ENCODE measurements at places on chromosomes 2 and 18.

DNA sequence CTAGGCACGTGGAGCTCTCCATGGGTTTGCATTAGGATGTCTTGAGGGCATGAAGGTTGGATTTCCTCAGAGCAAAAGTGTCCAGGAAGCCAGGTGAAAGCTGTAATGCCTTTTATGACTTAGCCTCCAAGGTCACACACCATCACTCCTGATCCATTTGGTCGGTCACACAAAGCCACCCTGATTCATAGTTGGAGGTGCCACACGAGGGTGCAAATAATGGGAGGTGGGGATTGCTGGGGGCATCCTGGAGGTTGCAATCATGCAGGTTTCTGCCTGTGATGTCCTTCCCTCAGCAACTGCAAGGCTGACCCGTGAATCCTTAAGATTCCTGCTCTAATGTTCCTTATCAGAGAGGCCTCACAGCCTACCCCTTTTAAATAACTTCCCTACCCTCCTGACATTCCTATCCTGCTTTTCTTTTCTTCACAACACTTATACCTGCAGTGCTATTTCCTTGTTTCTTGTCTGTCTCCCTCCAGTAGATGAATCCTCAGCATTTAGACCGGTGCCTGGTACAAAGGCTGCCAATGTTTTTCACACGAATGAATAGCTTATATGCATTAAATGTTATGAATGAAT lies 97.1 kb downstream of the LIPG start:
- DNase-seq, result no peak

- DNase-seq, result peak; percentile 52
These were observed 22.8 kb downstream of the TTLL4 start for GRCh38 chr2:218733171-218734021.

DNA sequence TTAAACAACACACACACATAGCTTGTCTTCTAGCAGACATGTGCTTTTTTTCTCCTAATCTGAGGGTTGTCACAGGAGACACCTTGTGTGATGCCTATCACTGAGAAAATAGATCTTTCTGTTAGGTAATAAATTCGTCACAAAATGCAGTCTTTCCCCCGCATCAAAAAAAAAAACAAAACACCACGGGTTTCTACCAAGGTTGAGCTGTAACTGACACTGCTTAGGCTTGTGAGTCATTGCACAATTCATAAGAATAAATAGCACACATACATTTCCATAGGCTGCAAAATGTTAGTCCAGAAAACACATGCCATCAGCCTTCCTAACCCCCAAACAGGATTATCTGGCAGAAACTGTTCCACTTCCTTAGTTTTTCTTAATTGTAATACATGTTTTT lies 6.5 kb downstream of the TMEM163 start:
- DNase-seq, result no peak

GRCh38 chr2:241978670-241979069 lies 109.1 kb downstream of the RTP5 start:
- DNase-seq, result no peak

DNA sequence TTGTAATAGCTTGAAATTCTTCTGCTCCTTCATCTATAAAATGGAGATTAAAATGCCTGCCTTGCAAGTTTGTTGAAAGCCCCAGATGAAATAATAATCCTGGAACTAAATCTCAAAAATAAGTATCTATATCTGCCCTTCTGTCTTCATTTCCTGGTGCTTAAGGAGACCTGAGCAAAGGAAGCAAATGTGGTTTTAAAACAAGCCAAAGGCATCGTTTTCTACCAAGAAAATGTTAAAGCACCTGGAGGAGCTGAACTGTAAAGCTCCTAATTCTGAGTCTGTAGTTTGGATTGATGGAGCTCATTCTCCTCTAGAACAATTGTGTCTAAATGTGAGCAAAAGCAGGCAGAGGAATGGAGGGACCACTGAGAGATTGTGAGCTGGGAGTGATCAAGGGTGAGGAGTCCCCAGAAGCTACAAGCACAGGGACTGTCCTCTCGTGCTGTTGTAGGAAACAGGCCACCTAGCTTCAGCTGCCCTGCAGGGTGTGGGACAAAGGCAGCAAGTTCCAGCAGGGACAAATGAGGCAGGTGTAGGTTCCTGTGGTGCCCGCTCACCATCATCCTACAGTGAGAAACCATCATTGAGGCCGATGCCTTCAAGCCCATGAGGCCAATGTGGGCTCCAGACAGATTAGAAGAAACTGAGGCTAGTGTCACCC lies 420.7 kb upstream of the TRIB2 start:
- DNase-seq, result no peak

- DNase-seq, result no peak
These were observed 5.5 kb downstream of the MEX3C start for GRCh38 chr18:51192026-51192425.

- peak; percentile 26 for DNase-seq
These were observed 107.3 kb upstream of the ZFP36L2 start for GRCh38 chr2:43333656-43334144.

- no peak for DNase-seq
These were observed 762.3 kb downstream of the DCDC2C start for GRCh38 chr2:4465671-4466070.

DNA sequence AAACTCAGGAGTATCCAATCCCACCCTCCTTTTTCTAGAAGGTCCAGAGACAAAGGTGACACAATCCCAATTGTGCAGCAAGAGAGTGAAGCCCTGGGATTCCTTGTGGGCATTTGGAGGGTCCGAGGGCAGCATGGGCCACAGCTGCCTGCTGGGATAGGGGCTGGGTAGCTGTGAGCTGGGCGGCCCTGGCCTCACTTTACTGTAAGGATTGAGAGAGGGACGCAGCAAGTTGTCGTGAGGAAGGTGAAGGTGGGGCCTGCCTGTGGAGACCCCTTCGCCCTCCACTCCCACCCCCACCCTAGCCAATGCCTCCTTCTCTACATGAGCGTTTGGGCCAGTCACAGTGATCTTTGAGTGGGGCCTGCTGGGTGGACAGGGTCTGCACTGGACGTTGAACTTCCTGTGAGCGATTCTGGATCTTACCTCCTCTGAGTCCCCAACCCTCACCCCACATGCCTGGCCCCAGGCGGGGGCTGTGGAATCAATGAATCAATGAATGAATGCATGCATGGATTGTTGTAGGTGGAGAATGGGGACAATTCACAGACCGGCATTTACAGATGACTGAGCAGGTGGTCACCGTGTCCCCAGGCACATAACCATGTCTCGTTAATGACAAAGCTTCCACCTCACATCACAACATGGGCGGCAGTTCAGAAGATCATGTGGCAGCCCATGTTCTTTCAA lies 107.2 kb downstream of the INHBB start:
- no peak for DNase-seq

- no peak for DNase-seq
These were observed 31.0 kb upstream of the GALR1 start for GRCh38 chr18:77218642-77219041.

DNA sequence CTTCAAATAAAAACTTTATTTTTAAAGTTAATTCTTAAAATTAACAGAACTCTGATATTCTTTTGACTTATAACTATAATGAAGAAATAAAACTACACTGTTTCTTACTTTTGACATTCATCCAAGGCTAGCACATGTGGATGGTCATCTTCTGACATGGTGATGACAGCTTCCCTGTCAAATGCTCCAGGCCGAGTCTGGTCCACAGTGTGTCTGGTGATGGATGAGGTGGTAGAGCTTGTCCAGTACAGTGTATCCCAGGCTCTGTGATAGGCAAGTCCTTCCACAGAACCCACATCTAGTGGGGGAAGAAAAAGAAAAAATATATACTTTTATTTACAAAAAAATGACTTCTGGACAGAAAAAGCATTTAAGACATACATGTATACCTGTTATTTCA lies 1529.5 kb downstream of the LRP1B start:
- no peak for DNase-seq

GRCh38 chr2:130288467-130289403 lies 54.0 kb upstream of the IMP4 start:
- no peak for DNase-seq

- no peak for DNase-seq
These were observed 218.5 kb downstream of the TRIB2 start for GRCh38 chr2:12935222-12935621.

DNA sequence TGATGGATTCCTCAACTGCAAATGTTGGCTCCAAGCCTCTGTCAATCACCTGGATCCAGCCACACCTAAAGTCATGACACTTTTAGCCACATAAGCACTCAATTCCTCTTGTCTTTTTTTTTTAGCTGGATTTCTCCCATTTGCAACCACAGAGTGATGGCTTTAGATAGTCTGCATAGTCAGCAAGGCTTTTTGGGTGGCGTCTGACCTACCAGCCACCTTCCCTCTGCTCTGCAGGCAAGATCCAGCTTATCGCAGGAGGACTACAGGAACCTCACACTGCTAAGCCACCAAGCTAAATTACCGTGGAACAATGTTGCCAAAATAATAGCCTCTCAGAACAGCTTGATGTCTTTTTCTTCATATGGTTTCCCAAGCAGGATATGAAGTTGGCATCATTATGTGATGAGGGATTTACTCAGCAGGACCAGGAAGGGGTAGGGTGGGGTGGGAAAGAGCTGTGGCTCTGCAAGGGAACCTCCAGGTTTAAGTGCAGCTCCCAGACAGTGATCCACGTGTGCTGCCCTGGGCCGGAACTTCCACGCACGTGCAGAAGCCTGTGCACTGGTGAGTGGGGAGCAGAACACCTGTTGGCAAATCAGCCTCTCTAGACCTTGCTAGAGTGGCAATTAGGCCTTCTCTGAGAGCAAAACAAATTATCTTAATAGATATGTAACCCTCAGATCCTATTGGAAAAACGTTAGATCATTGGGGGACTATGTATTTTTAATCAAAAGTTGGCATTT lies 170.6 kb upstream of the NCK2 start:
- no peak for DNase-seq

- DNase-seq, result no peak
These were observed 104.9 kb downstream of the ANKRD44 start for GRCh38 chr2:197205585-197206215.

DNA sequence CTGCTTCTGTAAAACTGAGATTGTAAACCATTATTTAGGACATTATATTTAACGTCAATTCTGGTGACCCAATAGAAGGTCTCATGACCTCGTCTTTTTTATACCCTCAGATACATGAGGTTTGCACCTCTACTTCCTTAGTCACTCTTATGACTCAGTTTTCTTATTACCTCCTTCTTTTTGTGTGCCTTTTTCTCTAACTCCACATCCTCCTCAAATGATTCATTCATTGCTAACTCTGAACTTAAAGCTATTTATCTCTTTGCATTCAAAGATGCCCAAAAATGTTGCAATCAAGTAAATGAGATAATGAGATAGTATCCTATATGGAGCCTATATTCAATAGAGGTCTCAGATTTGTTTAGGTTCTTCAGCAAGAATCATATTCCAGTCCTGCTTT lies 121.0 kb upstream of the KYNU start:
- no peak for DNase-seq

Data from left cardiac atrium (tissue), 4 donors.